Effector CD8-positive, alpha-beta T cell (primary cell): ENCODE measurements at places on chromosomes 11 and 22.

DNA sequence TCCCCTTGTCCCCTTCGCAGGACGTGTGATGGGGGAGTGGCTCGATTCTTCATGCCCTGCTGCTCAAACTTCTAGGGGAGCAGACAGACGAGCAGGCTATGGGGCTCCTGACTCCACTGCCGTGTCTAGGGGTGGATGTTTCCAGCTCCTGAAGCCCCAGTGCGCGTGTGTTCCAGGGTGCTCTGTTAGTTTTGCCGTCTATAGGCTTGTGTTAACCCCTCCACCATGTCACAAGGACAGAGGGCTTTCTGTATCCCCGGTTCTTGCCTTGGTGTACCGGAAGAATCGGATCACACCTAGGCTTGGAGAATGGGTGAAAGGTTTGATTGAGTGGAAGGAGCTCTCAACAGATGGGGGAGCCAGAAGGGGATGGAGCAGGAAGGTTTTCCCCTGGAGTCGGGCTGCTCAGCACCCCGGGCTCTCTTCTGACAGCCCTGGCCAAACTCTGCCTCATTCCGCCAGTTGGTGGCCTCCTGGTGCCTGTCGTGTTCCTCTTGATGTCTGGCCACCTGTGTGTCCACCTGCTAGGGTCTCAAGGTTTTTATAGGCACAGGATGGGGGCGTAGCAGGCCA is 810.7 kb downstream of the BRD1 start:
- no peak for DNase-seq

GRCh38 chr11:119991022-119991404 is 146.9 kb downstream of the TRIM29 start:
- DNase-seq: no peak

GRCh38 chr22:31155422-31155821 is 4.6 kb upstream of the RNF185 start:
- no peak for DNase-seq

GRCh38 chr22:42930810-42931420 is 73.8 kb upstream of the ARFGAP3 start:
- DNase-seq: no peak

GRCh38 chr11:134517115-134517514 is 105.1 kb upstream of the B3GAT1 start:
- no peak for DNase-seq

DNA sequence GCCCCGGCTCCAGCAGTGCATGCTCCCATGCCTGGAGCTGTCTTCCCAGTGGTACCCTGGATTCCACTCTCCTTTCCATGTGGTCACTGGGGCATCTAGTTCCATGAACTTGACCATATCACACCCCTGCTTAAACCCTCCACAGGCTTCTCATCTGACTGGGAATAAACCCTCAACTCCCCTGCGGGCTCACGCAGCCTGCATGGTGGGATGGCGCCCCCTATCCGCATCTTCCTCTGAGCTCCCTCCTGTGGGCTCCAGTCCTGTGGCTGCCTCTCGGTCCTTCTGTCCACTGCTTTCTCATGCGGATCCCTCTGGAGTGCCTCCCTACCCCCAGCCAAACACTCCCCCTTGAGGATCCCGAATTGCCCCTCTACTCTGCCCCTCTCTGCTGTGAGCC is 41.4 kb upstream of the TTLL12 start:
- DNase-seq: no peak

- DNase-seq: no peak
These were observed 11.5 kb upstream of the ANO1 start for GRCh38 chr11:70066628-70067027.

DNA sequence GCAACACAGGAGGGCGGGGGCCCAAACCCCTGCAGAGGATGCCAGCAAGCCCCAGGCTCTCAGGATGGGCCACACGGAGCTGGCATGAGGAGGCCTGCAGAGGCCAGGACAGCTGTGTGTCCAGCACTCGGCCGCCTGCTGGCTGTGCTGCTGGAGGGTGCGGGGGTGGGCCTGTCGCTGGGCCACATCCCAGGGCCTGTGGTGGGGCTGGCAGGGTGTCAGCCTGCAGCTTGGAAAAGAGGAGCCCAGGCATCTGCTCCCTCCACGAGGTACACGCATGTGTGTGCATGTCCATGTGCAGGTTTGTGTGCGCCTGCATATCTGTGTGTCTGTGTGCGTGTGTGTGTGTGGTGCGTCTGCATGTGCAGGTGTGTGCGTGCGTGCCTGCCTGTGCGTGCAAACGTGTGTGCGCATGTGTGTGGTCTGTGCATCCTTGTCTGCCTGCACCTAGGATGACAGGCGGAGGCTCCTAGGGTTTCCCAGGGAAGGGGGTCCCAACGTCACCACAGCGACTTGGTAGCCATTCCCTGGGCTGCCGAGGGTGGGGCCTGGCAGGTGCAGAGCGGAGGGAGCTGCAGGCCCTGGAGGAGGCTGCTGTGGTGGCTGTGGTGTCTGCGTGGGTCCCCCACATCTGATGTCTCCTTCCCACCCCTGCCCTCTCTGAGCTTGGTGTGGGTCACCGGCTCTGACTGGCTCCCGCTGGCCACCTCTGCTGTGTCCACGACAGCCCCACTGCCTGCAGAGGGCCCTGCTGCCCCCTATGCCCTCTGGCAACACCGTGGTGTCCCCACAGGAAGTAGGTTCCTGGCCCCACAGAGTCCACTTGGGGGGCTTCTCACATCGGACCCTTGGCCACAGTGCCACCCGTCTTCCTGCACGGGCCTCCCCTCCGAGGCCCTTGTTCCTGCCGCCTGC is 17.1 kb downstream of the BRSK2 start:
- no peak for DNase-seq

- no peak for DNase-seq
These were observed 25.1 kb downstream of the PRDM11 start for GRCh38 chr11:45171550-45171949.

DNA sequence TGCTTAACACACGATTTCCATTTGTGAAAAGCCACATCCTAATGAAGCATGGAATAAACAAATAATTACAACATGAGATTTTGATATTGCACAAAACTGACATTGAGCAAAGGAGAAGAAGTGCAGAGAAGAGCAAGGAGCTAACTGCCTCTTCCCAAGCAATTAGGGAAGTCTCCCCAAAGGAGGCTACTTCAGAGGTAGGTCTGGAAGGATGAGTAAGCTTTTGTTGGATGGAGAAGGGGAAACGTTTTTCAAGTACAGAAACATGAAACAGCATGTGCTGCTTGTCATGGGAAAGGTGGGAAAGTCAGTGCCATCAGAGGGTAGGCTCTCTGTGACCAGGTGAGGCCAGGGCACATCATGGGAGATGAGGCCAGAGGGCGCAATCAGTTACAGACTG is 132.2 kb upstream of the SESN3 start:
- no peak for DNase-seq

DNA sequence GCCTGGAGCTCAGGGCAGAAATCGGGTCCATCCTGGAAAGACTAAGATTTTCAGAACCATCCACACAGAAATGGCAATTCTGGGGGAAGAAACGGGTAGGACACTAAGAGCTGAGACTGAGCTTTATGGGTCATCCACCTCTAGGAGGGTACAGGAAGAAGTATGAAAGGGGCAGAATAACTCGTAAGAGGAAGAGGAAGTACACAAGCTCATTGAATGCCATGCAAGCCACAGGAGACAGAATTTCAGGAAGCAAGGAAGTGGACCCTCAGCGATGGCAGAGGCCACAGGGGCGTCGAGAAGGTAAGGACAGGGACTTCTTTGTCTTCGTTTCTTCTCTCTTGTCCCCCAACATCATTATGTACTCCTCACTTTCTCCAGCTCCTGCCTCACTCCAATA is 169.6 kb downstream of the MAML2 start:
- DNase-seq: no peak

DNA sequence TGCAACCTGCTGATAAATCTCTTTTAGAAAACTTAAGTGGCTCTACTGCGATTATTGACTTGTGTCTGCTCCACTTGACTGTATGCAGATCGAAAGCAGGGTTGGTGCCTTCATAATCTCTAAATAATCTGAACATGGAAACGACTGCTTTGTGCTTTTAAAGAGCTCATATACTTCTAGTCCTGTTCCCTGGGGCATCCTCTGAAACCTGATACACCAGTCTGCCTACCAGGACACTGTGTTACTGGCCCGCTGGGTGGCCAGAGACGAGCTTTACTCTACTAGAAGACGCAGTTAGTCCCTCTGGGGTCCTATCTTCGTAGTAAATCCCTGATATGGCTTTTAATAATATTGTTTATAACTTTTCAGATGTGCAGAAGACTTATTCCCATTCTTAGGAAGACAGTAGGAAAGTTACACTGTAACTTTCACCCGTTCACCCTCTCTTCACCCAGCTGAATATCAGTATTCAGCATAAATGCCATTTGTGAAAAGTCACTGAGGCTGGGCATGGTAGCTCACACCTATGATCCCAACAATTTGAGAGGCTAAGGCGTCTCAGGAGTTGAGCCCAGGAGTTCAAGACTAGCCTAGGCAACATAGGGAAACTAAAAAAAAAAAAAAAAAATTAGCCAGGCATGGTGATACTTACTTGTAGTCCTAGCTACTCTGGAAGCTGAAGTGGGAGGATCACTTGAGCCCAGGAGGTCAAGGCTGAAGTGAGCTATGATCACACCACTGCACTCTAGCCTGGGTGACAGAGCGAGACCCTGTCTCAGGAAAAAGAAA is 9.0 kb upstream of the HTR3B start:
- DNase-seq: no peak

DNA sequence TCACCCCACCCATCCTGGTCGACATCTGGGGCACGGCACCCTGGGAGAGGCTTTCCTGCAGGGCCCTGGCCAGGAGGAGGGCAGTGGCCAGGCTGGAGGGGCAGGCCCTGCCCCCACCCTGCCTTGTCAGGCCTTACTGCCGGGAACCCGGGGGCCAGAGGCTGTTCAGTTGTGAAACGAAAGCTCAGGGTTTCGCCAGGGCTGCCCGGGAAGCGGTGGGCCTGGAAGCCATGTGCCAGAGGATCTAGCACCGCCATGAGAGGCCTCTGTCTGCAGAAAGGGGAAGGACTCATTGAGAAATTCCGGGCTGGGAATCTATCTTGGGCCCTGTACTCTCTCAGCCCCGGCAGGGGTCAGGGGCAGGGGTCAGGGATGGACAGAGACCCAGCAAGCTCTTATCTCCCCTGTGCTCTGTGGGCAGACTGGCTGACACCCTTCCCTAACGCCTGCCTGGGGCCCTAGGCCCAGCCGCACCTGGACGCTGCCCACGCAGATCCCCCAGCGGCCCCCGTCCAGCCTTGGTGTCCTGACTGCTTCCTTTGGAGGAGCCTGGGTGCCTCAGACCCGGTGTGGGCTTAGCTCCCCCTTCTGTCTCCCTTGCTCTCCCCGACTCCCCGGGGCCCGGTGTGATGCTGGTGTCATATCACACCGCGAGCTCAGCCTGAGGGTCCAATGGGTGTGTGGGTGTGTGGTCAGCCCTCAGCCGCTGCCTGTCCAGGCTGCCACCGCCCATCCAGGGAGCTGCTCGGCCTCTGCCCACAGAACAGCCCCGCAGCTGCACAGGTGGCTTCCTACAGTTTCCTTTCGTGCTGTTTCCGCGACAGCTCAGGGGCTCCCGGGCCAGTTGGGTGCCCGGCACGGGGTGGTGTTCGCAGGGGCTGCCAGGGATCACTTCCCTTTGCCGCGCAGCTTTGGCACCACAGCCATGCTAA is 6.5 kb downstream of the PIM3 start:
- DNase-seq: no peak

DNA sequence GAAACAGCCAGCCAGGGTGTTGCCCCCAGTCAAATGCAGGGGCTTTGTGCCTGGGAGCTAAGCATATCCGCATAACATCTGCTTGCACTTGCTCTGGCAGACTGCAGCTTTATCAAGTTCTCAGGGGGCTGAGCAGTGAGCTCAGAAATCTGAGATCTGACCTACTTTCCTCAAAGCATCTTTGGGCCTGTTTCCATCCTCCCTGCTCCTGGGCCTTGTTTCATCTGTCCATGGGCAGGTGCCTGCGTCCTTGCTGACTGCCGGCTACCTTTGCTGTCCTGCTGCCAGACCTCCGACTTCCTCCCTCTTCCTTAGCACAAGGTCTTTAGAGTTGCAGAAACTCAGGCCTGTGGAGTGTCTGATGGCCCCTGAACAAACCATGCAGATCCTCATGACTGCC is 131.2 kb upstream of the B3GAT1 start:
- no peak for DNase-seq

DNA sequence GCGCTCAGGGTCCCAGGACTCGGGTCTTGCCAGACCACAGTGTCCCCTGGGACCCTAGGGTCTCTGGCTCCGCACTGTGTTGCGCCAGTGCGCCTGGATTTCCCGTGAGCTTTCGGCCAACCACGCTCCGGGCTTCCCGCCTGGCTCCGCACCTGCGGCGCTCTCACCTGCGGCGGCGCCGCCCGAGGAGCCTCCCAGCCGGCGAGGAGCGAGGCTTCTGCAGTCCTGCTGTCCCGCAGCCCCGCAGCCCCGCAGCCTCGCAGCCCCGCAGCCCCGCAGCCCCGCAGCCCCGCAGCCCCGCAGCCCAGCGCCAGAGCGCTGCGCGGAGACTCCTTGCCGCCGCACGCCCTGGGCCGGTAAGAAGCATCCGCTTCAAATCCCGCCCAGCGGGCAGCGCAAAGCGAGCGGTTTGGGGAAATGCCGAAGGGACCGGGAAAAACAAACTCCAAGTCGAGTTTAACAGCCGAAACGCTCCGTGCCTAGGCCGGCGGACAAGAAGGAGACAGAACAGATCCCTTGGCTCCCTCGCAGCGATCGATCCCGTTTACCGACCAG is 939 bp downstream of the ALX4 start:
- DNase-seq: no peak

DNA sequence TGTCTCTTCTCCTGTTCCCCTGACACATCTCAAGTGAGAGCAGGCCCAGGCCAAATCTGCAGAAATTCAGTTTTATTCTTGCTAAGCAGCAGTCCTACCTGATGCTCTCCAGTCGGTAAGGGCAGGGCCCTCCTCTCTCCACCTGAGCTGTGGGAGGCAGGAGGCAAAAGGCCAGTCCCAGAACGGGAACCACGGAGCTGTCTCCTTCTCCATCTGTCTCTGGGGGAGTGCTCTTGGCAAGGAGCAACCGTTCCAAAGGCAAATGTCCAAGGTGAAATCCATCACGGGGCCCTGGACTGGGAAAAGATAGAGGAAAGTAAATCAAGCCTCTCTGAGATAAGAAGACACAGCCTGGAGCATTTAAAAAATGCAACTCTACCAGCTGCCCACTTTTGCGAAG is 65.2 kb upstream of the CDON start:
- DNase-seq: no peak

DNA sequence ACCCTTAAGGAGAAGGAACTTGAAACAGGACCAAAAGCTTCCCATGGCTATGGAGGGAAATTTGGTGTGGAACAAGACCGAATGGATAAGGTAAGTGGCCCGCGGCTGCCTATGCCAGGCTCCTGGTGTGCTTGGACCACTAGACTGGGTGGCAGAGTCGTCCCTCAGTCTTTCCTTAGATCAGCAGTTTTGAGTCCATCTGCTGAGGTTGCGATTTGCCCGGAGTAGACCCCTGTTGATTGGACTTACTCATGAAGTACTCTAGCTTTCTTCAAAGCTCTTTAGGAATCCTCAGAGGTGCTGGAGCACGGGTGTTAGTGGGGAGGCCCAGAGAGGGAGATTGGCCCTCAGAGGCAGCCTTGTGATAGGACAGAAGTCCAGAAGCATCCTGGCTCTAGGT is 11.5 kb downstream of the CTTN start:
- no peak for DNase-seq

GRCh38 chr22:40651057-40651456 is 14.5 kb upstream of the MRTFA start:
- no peak for DNase-seq
